ENCODE measurements at places on chromosomes 13 and 19. TPM values are rescaled to one million over a fixed set of nuclear protein-coding genes. Genes with fewer than 3 reads are reported as not detected.

DNA sequence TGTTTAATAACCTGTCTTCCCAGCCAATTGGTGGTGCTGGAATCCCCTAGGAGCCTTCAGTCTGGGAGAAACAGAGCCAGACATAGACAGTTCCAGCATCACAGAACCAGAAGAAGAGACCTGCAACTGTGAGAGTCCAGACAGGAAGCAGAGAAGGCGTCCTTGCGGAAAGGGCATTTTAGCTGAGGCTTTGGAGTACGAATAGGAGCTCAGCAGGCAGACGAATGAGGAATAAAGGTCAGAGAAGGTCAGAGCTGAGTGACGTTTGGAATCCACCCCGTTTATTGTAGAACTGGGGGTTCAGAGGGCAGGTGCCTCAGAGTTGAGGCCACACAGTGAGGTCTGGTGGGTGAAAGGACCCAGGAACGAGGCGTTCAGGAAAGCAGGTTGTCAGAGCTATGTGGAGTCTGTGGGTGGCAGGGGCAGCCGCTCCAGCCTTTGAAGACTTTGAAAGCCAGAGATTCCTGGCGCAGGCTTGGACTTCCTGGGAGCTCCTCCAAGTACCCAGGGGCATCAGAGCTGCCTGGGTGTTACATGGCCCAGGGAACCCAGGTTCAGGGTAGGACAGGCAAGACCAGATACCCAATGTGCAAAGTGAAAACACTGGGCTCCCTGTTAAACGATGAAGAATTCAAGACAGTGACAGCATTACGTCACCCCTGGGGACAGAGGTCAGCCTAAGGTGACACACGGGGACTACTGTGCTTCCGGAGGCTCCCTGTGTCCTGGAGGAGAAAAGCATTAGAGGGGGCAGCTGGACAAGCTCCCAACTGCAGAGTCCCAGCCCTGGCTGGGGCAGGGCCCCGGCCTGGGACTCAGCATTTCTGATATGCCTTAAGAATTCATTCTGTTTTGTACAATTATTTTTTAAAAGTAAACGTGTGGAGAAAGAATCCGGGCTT is 5.5 kb downstream of the ARRDC2 start:
- DNase-seq, result no peak

GRCh38 chr19:55516878-55517620 is 19.9 kb downstream of the SBK2 start:
- DNase-seq, result peak; percentile 91

DNA sequence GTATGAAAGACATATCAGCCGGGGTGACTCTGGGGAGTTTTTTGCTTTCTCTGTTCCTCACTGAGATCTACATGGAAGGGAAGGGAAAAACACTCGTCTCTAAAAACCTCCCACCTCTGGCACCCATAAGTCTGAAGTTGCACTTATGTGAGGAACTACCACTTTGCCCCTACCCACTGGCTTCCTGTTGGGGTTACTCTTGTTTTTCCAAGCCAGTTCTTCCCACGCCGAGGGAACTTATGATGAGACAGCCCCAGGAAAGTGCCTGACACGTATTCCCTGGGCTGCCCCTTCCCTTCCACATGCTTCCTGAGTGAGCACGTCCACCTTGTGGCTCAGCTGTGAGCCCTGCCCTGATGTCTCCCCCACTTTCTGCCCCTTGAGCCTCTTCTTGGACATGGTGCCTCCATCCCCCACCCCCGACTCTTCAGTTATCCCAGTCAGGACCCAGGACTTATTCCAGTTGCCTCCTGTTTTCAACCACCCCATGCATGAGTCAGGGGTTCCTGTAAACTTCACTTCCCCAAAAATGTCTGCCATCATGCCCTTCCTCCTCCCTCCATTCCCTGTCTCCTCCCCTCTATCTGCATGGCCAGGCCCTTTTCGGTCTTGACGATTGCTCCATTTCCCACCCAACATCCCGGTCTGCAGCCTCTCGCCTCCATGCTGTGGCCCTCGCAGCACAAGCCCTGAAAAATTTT is 5.1 kb upstream of the SIGLEC7 start:
- no peak for DNase-seq

The CEBPA gene
- 0.35 TPM for total RNA-seq
